Fibroblast of lung (primary cell): ENCODE measurements at places on chromosomes 4 and X. TPM values are rescaled to one million over a fixed set of nuclear protein-coding genes. Genes with fewer than 3 reads are reported as not detected.

DNA sequence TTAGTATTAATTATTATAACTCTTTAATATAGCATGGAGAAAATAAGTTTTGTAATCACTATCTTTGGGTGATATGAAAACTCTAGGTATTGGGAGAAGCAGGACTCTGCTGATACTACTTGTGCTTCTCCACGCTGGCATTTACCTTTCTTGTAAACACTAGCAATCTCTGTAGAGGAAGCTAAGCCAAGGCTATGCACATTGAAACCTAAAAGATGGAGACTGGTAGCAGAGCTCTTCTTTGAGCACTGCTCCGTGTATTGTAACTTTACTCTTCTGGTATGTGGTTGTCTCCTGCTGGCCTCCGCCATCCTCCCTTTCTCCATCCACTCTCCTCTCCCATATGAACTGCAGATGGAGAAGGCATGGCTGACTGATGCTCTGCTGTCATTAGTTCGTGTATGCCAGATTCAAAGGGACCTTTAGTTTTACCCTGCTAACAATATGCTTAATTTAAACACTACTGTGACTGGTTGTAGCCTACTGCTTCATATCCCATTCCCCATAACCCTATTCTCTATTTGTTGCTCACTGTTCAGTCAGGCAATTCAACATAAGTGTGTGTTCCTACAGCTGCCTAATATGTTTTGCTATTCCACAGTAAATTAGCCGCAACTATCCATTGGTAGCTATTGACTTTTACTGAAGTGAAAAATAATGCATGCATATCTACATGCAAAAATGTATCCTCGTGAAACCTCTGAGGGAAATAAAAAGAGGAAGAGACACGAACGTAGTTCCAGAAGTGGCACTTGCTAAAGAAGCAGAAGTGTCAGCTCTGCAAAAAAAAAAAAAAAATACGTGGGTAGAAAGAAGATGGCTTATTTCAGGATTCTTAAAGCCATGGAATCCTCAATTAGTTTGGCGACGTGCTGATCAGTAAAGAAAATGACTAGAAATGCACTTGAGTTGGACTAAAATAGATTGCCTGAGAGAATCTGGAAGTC, 55.6 kb upstream of the CCSER1 start:
- no peak for DNase-seq

- no peak for DNase-seq
These were observed 21.1 kb upstream of the CD38 start for GRCh38 chr4:15757054-15757453.

- peak; percentile 60 for DNase-seq
These were observed 433.9 kb upstream of the ATOH1 start for GRCh38 chr4:93394545-93395081.

DNA sequence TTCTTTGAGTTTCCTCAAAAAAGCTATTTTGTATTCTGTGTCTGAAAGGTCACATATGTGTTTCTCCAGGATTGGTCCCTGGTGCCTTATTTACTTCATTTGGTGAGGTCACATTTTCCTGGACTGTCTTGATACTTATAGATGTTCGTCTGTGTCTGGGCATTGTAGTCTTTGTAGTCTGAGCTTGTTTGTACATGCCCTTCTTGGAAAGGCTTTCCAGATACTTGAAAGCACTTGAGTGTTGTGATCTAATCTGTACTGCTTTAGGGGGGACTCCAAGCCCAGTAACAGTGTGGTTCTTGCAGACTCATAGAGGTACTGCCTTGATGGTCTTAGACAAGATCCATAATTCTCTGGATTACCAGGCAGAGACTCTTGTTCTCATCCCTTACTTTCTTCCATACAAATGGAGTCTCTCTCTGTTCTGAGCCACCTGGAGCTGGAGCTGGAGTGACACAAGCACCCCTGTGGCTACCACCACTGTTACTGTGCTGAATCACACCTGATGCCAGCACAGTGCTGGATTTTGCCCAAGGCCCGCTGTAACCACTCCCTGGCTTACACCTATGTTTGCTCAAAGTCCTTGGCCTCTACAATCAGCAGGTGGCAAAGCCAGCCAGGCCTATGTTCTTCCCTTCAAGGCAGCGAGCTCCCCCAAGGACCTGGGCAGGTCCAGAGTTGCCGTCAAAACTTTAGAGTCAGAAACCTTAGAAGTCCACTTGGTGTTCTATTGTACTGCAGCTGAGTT, 72.3 kb upstream of the EFHC2 start:
- no peak for DNase-seq

- DNase-seq, result peak; percentile 41
These were observed 21.5 kb downstream of the ANAPC10 start for GRCh38 chr4:145076469-145076855.

DNA sequence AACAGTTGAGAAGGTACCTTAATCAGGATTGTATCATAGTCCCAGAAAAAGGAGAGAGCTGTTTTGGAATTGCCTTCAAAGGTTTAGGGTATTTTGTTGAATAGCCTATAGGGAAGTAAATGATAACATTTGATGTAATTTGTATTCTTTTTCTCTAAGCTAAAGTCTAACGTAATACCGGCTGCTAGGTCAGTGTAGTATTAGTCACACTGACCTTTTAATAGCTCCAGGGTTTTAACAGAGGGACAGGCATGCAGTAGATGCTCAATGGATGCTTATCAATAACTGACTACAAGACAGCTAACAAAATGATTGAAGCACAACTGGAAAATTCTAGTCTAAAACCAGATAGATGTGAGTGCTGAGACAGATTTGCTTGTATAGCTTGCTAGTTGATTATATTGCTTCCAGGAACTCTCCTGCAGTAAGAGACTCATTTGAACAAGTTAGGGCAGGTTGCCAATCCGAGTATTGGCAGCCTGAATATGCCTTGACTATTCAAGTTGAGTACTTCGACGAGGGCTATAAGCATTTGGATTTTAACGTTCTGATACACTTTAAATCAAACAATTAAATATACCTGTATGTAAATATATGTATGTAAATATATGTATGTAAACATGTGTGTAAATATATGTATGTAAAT, 16.5 kb upstream of the PNPLA4 start:
- DNase-seq, result peak; percentile 2

DNA sequence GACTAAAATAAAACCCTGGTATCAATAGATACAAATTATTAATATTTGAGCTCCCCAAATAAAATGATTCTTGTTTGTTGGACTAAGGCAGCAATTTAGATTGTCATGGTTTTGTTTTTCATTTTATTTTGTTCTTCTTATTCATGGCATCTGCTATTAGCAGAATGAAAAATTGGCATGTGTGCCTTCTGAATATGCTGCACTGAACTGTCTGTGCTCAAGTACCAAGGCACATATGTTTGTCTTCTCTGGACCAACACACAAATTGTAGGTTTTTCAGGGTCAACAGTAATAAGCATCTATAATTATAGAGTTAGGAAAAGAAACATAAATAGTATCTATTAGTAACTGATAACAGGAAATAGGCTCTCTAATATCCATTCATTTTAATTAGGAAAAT, 121.1 kb downstream of the BANK1 start:
- no peak for DNase-seq

DNA sequence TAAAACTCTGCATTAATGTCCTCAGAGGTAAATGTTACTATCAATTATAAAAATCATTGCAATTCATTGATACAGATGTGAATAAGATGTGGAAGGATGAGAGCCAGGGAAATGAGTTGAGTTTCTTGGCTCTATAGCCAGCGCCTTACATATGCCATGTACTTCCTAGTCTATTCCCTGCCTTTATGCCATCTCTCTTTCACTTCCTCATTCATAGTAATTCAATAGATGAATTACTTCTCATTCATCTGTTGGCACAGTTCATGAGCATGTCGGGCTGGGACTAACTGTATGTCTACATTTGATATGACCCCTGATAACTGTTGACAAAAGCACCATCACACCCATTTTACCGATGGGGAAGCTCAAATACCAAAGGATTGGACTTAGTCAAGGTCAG, 55.7 kb downstream of the LNX1 start:
- no peak for DNase-seq

DNA sequence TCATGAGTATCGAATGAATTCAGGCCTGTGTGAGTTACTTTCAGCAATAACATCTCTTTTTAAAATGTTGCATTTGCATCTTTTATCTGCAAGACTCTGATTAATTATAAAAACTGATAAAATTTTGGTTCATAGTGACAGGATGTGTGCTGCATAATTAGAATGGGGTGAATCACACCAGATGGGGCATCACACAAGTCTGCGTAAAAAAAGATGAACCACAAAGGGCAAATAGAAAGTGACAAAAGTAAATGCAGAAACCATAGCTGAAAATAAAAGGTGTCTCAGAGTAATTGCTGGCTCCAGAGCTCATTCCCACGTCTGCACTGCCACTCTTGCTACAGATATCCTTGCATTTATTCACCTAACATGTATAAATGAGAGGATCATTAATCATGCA, 131.1 kb downstream of the HS3ST1 start:
- DNase-seq, result no peak

DNA sequence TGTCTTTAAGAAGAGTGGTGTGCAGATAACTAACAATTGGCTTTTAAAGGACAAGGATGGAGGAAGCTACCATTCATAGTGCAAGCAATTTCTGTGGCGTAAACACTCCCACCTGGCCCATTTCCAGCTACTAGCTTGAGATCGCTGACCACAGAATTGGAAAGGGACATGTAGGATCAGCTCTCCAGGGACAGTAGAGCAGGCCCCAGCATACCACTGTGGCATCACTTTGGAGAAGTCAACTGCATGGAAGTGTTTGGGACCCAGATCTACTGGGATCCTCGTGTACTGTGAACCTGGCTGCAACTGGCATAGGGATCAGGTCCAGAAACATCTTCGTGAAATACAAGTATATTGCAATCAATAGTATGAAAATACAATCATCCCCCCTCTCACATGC, 515.0 kb downstream of the INPP4B start:
- peak; percentile 49 for DNase-seq

- no peak for DNase-seq
These were observed 291.9 kb upstream of the VCX3A start for GRCh38 chrX:6826856-6827255.

GRCh38 chr4:38856524-38857337, at the start of gene TLR6:
TSS of gene TLR6 (minus strand) at chr4:38856817. CDS start at chr4:38829473, 27,344 bp downstream.
- DNase-seq, result peak; percentile 48

GRCh38 chrX:115957862-115958490, 212.6 kb upstream of the AGTR2 start:
- DNase-seq, result no peak

- DNase-seq, result no peak
These were observed 7.3 kb downstream of the TRIM75 start for GRCh38 chr4:165060938-165061337.

- DNase-seq, result no peak
These were observed 275.2 kb downstream of the TRIML1 start for GRCh38 chr4:188414441-188414840.

GRCh38 chr4:171594293-171594692, 218.9 kb upstream of the GALNTL6 start:
- DNase-seq, result no peak

- peak; percentile 8 for DNase-seq
These were observed 228.5 kb downstream of the AFF2 start for GRCh38 chrX:148728901-148729300.

DNA sequence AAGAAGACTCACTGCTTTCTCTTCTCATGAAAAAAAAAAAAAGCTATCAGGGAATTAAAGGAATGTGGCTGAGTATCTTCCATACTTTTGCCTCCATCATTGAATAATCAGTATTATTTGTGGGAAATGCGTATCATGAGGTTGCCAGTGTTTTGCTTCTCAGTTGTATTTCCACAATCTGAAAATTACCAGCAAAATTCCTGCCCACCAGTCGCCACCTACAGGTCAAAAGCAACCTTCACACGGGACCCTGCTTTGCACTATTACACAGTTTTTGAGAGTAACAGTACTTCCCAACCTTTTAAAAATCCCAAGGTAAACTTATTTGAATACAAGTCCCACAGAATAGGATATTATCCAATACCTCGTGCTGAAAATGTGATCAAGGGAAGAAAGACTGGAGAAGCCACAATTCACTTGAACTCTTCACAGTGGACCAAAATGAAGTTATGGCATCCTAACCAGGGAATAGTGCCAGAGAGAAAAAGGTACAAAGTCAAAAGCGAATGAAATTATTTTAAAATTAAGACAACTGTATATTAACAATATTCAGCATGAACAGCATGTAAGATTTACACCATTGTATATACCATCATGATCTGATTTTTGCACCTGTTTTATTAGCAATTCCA, 30.4 kb downstream of the PGRMC1 start:
- DNase-seq, result no peak

- DNase-seq, result no peak
These were observed 19.0 kb downstream of the ARSD start for GRCh38 chrX:2910109-2910508.

GRCh38 chr4:94947681-94948108, 189.9 kb downstream of the BMPR1B start:
- DNase-seq, result no peak

DNA sequence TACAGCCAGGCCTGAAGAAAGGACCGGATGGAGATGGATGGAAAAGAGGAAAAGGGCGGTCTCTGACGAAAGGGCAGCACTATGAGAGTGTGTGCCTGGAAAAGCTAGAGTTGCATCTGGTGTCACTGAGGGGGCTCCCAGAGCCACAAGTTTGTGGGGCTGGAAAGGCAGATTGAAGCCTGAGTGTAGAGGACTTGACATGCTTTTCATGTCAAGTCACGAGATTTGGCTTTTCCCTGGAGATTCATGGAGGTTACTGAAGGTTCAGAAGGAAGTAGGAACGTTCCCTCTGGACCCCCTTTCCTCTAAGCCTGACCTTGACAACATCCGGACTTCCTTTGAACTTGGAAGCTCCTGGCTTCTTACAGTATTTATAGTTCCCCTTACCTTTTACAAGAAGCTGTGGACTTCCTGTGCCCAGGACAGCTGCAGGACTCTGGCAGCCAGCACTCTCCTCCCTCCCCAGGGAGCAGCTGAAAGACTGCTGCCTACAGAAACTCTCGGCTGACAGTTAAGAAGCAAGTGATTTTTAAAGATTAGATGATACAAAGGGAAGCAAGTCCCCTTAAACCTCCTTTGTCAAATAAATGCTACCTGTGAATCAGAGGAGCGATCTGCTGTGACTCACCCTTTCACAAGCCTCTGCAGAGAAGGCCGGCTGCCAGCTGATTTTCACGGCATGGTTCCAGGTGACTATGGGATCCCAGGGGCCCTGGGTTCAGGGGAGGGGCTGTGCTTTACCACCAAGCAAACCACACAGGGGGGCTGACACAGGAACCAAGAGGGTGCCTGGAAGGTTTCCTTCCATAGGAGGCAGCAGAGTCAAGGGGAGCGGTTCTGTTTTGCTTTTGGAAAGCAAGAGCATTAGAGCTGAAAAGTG, 72.9 kb upstream of the STIM2 start:
- peak; percentile 49 for DNase-seq

GRCh38 chrX:151679798-151680402, 15.4 kb upstream of the PRRG3 start:
- no peak for DNase-seq

The NPFFR2 gene
- not detected in 2 replicates for total RNA-seq

The TMPRSS11F gene
- not detected in 2 replicates for total RNA-seq

The TMEM35A gene
- 11.6 and 28.6 TPM in 2 replicates for total RNA-seq

The TLL1 gene
- total RNA-seq, result 0.26 and 0.33 TPM in 2 replicates

The RPS6KA6 gene
- 3.3 and 4.5 TPM in 2 replicates for total RNA-seq

The GUCY1A1 gene
- total RNA-seq, result 10.7 and 23.4 TPM in 2 replicates

The COX7B2 gene
- total RNA-seq, result not detected in 2 replicates

The TSPAN7 gene
- not detected in 2 replicates for total RNA-seq

The CORIN gene
- total RNA-seq, result under 0.01 and 1.5 TPM in 2 replicates

The EMD gene
- 23.4 and 26.4 TPM in 2 replicates for total RNA-seq
